Amygdala (tissue), 56 donors: ENCODE measurements at places on chromosomes 6 and 20.
A peak's percentile ranks its signal among the peaks of the same experiment; 100 is the strongest.

GRCh38 chr6:45635284-45635867 is 257.6 kb upstream of the SUPT3H start:
- no peak for DNase-seq

GRCh38 chr20:24097506-24098245 is 109.1 kb upstream of the GGTLC1 start:
- no peak for DNase-seq

GRCh38 chr6:144104488-144104887 is 9.1 kb upstream of the SF3B5 start:
- no peak for DNase-seq

GRCh38 chr20:59822291-59823029 is 111.0 kb downstream of the SYCP2 start:
- no peak for DNase-seq

GRCh38 chr6:150258381-150258780 is 110.4 kb upstream of the IYD start:
- no peak for DNase-seq

DNA sequence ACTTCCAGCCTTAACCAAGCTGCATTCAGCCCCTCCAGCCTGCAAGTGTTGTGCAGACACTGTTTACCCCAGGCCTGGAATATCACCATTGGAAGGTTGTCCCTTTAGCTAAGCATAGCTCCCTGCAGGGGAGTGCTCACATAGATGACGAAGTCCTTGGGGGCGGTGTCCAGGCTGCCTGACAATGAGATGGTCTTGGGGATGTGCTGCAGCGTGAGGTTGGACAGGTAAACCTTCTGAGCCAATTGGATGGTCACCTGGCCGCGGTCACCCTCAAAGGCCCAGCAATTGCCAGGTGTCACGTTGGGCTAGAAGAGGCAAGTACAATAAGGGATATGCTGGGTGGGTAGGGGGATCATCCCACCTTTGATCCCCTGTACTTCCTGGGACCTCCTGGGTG is 18.6 kb downstream of the SUN5 start:
- no peak for DNase-seq

DNA sequence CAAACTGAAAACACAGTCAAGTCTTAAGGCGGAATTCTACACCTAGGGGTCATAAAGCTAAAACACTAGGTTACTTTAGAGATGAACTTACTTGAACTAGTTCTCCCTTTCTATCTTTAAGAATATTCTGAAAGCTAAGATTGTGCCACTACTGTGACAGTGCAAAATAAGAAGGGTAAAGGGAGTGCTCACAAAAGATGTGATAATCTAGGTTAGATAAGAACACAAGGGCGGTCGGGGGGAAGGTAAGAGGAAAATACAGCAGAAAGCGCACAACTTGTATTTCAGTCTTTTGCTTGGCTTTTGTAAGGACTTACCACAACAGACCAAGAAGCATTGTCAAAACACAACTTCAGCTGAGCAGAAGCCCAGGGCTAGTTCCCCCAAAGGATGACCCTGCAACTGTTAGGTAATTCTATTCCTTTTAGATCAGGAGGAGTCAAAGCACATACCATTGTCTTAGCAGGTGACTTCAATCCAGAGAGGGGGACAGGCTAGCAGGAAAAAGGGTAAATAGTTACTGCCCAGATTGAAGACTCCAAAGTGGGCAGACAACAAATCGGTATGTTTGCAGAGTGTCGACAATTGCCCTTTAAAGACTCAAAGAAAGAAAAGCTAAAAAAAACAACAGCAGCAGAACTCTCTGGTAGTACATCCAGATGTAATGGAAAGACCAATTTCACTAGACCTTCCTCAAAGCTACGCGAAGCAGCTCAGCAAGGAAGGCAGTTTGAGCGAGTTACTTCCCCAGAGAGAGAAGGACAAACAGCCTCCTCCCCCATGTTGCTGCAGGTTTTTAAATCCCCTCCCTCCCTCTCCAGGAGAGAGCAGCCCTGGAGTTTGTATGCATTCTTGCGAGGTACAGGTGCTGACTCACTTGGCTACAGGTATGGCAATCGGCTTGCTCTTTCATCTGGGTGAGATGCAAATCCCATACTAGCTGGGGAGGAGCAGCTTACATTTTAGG is 59.0 kb downstream of the RIPOR2 start:
- DNase-seq: no peak

DNA sequence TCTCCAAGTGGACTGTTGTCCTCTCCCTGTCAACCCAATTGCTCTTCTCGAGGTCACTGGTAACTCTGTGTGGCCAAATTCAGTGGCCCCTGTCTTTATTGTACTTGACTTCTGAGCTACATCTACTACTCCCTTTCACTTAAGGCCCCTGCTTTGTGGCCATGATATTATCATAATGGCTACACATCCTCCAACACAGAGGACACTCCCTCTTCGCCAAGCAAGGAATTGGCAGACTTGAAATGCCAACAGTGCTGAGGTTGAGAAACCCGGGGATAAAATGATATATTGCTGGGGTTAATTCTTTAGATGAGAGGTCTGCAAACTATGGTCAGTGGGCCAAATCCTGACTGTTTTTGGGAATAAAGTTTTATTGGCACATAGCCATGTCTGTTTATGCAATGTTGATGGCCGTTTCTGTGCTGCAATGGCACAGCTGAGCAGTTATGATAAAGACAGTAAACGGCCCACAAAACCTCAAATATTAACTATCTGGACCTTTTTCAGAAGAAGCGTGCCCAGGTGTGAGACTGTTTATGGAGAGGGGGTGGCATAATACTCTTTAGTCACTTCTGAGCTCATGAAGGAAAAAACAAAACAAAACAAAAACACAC is 12.0 kb upstream of the MRPS10 start:
- no peak for DNase-seq

GRCh38 chr6:21079468-21080048 is 514.0 kb upstream of the SOX4 start:
- DNase-seq: no peak

DNA sequence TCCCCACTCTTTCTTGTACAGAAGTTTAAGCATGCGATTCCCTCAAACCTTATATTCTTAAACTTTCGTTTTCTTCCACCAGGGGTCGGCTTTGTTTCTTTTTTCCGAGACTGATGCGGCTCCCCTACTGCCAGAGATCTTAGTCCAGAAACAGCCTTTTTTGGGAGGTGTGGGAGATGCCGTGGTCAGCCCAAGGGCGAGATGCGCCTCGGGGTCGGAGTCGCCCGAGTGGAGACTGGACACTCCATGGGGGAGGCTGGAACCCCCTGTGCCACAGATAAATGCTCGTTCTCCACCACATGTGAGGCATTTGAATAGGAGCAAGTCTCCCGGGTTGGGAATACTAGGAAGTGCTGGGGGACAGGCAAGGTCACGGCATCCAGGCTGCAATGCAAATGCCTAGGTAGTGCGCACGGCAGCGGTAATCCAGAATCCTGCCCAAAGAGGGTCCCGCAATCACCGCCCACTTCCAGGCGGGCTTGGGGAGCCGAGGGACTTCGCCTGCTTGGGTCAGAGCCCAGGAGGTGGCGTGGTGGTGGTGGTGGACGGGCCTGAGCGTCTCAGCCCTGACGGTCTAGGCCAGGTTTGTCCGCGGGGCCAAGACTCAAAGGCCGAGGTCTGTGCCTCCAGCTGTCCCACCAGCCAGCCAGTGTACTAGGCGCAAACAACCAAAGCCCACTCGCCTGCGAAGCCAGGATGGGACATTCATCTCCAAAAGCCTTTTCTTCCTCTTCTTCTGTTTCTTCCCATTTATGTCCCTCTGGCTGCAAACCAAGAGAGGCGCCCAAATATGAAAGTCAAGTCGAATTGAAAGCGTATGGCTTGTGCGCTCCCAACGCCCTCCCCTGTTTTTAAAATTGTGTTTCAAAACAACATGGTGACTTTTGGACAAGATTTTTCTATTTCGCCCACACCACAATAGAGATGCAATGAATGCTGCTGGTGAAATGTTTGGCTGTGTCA is 39.3 kb upstream of the OSTM1 start:
- DNase-seq: peak; percentile 11

GRCh38 chr6:130524552-130524951 is 158.7 kb downstream of the TMEM200A start:
- no peak for DNase-seq
